ENCODE measurements at places on chromosomes 12 and 14.

GRCh38 chr12:110849221-110849620 is 2.4 kb downstream of the CCDC63 start:
- H3K4me3 ChIP-seq: no peak overlapping the region
- peaks cover 14% of the 10 kb centered on the region for H3K27me3 ChIP-seq
- H3K36me3 ChIP-seq: no peaks in the 10 kb centered on the region
- no peak for DNase-seq
- H3K27ac ChIP-seq: no peak overlapping the region
- H3K4me1 ChIP-seq: peaks cover 17% of the 10 kb centered on the region

- no peaks in the 10 kb centered on the region for H3K4me1 ChIP-seq
- no peak overlapping the region for H3K4me3 ChIP-seq
- no peak for DNase-seq
- no peaks in the 10 kb centered on the region for H3K36me3 ChIP-seq
- H3K27ac ChIP-seq: no peak overlapping the region
Observed at GRCh38 chr12:5187136-5187535, 143.5 kb downstream of the KCNA5 start.

- H3K27me3 ChIP-seq: no peaks in the 10 kb centered on the region
- DNase-seq: peak; percentile 55
- H3K4me3 ChIP-seq: no peak overlapping the region
- no peaks in the 10 kb centered on the region for H3K4me1 ChIP-seq
Observed at GRCh38 chr14:73662487-73662943, 17.7 kb downstream of the DNAL1 start.

GRCh38 chr12:90455756-90456155 is 499.2 kb downstream of the CCER1 start:
- H3K27me3 ChIP-seq: no peaks in the 10 kb centered on the region
- no peak overlapping the region for H3K27ac ChIP-seq
- no peak overlapping the region for H3K4me3 ChIP-seq
- H3K36me3 ChIP-seq: no peaks in the 10 kb centered on the region

GRCh38 chr12:7075939-7076338 is 15.4 kb downstream of the C1S start:
- peaks cover 23% of the 10 kb centered on the region for H3K4me1 ChIP-seq
- H3K27ac ChIP-seq: no peak overlapping the region
- no peaks in the 10 kb centered on the region for H3K27me3 ChIP-seq
- no peak for DNase-seq
- peaks cover 5% of the 10 kb centered on the region for H3K36me3 ChIP-seq

DNA sequence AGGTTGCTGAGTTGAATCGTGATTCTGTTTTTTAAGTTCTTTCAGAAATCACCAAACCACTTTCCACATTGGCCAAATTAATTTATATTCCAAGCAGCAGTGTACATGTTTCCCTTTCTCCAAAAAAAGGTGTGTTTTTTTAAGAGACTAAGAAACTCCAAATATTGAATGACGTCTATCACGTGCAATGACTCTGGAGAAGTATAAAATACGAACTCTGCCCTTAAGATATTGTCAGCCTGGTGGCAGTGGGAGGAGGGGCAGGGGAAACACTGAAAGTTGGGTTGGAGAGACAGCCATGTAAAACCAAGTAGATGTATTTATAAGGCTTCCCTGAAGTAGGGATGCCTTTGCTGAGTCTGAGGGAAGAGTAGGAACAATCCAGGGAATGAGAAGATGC is 50.1 kb upstream of the DHRS4 start:
- DNase-seq: no peak
- H3K27me3 ChIP-seq: no peaks in the 10 kb centered on the region
- H3K4me3 ChIP-seq: no peak overlapping the region
- H3K36me3 ChIP-seq: no peaks in the 10 kb centered on the region

DNA sequence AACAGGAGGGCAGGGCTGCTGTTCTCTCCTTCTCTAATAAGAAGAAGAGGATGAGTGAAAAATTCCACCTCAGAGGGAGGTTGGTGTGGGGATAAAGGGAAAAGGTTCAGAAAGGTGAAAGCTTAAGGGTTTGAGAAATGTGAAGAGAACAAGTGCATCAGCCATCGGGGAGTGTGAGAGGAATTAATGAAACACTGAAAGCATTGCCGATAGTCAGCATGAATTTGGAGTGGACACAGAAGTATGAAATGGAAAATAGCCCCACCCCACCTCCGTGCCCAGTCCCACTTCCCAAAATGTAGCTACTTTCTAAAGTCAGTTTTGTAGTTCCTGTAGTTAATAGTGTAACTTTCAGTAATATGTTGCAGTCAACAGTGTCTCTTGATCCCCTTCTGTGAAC is 33.4 kb downstream of the DIP2B start:
- no peaks in the 10 kb centered on the region for H3K27me3 ChIP-seq
- peak; percentile 26 for DNase-seq
- no peak overlapping the region for H3K4me3 ChIP-seq
- no peaks in the 10 kb centered on the region for H3K36me3 ChIP-seq
- H3K27ac ChIP-seq: no peak overlapping the region
- H3K4me1 ChIP-seq: no peaks in the 10 kb centered on the region

GRCh38 chr12:49974231-49974675 is 1.5 kb downstream of the AQP6 start:
- H3K4me3 ChIP-seq: no peak overlapping the region
- H3K27ac ChIP-seq: no peak overlapping the region
- H3K27me3 ChIP-seq: no peaks in the 10 kb centered on the region
- H3K36me3 ChIP-seq: no peaks in the 10 kb centered on the region
- no peaks in the 10 kb centered on the region for H3K4me1 ChIP-seq

DNA sequence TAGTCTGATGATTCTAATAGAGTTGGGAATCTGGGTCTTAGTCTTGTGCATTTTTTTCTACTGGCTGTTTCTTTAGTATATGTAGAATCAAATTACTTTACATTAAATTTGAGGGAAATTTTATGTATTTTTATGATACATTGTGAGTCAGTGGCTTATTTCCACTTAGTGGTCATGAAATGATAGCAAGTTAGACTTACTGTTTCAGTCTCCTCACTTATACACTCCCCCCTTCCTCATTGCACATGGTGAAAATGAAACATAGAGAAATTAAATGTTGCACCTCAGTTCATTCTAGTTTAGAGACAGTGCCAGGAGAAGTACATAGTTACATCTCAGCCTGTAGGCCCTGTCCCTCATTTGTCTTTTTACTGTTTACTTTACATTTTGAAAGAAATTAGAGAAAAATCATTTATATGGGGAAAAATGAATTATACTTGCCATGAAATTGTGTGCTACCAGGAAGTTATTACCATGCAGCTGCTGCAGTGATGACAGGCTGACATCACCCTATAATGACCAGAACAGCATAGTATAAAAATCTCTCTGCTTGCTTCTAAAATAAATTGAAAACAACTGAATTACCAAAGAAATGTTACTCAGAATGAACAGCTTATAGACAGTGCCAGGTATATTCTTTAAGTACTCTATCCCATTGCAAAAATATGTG is 113.2 kb downstream of the TRMT5 start:
- DNase-seq: no peak
- H3K27ac ChIP-seq: no peak overlapping the region
- H3K4me3 ChIP-seq: no peak overlapping the region
- no peaks in the 10 kb centered on the region for H3K36me3 ChIP-seq
- no peaks in the 10 kb centered on the region for H3K27me3 ChIP-seq
- H3K4me1 ChIP-seq: peaks cover 28% of the 10 kb centered on the region

DNA sequence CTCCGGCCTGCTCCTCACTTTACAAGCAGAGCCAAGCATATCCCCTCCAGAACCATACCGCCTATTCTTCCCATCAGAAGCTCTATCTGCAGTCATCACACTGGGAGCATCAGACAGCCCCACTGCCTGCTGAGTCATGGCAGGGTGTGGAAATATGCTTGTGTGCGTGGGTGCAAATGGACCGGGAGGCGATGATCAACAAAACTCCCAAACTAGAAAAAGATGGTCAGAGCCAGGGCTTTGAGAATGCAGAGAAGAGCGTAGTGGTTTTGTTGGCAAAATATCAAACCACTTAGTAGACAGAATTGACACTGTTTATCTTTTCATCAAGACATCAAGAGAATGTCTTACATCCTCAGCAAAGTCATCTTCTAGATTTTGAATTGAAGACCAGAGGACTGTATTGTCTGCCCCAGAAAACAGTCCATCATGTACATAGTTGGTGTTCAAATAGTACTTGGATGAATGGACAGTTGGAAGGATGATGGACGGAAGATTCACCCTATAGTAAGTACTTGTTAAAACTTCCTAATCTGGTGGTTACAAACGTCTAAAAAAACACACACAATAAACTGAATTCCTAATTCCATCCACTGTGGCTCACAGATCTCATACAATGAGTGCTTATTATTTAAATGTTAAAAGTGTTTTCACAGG is 54.9 kb downstream of the VWF start:
- no peak overlapping the region for H3K27ac ChIP-seq
- no peak overlapping the region for H3K4me3 ChIP-seq
- no peaks in the 10 kb centered on the region for H3K27me3 ChIP-seq
- DNase-seq: no peak

DNA sequence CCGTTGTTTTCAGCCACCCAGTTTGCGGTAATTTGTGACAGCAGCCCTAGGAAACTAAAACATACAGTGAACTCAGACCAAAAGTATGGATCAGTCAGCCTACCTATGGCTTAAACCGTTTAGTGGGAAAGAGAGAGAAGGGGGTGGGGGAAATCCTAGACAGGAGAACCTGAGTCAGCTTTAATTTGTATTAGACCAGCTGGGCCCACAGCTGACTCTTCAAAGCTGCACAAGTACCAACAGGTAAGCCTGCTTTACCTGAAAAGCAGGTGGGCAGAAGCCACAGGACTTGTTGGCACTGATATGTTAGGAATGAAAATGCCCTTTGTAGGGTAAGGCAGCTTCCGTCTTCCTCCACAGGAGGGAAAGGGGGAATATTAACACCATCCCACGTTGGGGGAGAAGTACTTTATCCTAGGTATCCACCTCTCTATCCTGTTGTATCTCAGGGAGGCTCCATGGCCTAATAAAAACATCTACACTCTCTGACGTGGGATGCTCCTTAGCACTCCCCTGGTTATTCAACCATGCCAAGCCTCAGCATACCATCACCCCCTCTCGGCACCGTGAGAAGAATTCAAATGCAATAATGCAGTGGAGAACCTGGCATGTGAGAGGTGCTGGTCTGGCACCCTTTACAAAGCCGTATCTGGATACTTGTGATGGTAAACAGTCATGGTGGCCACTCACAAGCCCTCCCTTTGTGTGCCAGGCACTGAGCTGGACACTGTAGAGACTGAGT is 70.3 kb downstream of the STON2 start:
- H3K4me3 ChIP-seq: no peak overlapping the region
- H3K4me1 ChIP-seq: no peaks in the 10 kb centered on the region
- no peak for DNase-seq
- no peaks in the 10 kb centered on the region for H3K36me3 ChIP-seq
- H3K27ac ChIP-seq: no peak overlapping the region

DNA sequence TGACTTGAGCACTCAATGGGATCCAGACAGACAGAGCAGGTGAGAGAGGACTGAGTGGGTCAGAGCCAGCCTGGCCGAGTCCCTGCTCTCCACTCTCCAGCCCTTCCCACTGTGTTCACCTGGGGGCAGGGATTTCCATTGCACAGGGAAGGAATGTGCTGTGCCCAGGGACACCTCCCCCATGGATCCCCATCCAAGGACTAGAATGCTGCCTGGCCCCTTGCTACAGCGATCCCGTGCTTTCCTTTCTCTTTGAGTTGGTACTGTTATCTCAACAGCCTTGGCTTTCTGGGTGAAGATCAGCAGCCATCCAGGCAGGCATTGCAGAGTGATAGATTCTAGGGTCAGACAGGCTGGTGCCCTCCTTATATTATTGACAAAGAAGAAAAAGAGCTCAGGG is 60.3 kb upstream of the DLK1 start:
- H3K4me1 ChIP-seq: no peaks in the 10 kb centered on the region
- H3K27ac ChIP-seq: no peak overlapping the region
- H3K27me3 ChIP-seq: peaks cover 77% of the 10 kb centered on the region
- no peak for DNase-seq
- H3K4me3 ChIP-seq: no peak overlapping the region
- H3K36me3 ChIP-seq: no peaks in the 10 kb centered on the region

DNA sequence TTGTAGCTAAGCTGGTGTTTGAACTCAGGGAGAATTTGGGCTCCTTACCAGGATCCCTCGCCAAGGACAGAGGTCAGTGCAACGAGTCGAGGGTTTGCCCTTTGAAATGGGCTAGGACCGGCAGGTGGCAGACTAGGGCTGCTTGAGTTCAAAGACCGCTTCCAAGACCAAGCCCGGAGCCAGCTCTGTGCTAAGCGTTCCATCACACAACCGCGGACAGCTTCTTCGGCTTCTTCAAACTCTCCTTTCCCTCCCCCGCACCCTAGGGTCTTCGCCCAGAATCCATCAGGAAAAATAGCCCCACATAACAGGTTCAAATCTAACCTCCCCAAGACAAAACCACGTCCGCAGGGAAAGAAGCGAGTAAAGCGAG is 705 bp upstream of the FLVCR2 start:
- H3K27me3 ChIP-seq: no peaks in the 10 kb centered on the region
- peaks cover 16% of the 10 kb centered on the region for H3K4me1 ChIP-seq
- DNase-seq: peak; percentile 90
- peak overlapping the region; percentile 63 for H3K27ac ChIP-seq

GRCh38 chr12:32281098-32281497 is 118.3 kb upstream of the FGD4 start:
- H3K27me3 ChIP-seq: no peaks in the 10 kb centered on the region
- no peaks in the 10 kb centered on the region for H3K4me1 ChIP-seq
- no peak overlapping the region for H3K27ac ChIP-seq

- H3K4me3 ChIP-seq: no peak overlapping the region
- H3K27me3 ChIP-seq: no peaks in the 10 kb centered on the region
- no peak for DNase-seq
- H3K27ac ChIP-seq: no peak overlapping the region
Observed at GRCh38 chr12:62917926-62918325, 17.0 kb downstream of the PPM1H start.

GRCh38 chr14:71231521-71232393 is 324.5 kb downstream of the PCNX1 start:
- no peaks in the 10 kb centered on the region for H3K27me3 ChIP-seq
- H3K27ac ChIP-seq: no peak overlapping the region
- no peaks in the 10 kb centered on the region for H3K36me3 ChIP-seq
- no peak for DNase-seq

- H3K4me3 ChIP-seq: no peak overlapping the region
- no peak for DNase-seq
- H3K27me3 ChIP-seq: peaks cover 3% of the 10 kb centered on the region
- no peak overlapping the region for H3K27ac ChIP-seq
Observed at GRCh38 chr14:103105580-103106150, 11.1 kb downstream of the EXOC3L4 start.
